ENCODE measurements at places on chromosomes 7 and 10.

DNA sequence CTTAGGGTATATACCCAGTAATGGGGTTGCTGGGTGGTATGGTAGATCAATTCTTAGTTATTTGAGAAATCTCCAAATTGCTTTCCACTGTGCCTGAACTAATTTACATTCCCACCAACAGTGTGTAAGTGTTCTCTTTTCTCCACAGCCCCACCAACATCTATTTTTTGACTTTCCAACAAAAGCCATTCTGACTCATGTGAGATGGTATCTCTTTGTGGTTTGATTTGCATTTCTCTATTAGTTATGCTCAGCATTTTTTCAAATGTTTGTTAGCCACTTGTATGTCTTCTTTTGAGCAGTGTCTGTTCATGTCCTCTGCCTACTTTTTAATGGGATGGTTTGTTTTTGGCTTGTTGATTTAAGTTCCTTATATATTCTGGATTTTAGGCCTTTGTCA is 66.4 kb downstream of the MGAM2 start:
- DNase-seq: no peak

DNA sequence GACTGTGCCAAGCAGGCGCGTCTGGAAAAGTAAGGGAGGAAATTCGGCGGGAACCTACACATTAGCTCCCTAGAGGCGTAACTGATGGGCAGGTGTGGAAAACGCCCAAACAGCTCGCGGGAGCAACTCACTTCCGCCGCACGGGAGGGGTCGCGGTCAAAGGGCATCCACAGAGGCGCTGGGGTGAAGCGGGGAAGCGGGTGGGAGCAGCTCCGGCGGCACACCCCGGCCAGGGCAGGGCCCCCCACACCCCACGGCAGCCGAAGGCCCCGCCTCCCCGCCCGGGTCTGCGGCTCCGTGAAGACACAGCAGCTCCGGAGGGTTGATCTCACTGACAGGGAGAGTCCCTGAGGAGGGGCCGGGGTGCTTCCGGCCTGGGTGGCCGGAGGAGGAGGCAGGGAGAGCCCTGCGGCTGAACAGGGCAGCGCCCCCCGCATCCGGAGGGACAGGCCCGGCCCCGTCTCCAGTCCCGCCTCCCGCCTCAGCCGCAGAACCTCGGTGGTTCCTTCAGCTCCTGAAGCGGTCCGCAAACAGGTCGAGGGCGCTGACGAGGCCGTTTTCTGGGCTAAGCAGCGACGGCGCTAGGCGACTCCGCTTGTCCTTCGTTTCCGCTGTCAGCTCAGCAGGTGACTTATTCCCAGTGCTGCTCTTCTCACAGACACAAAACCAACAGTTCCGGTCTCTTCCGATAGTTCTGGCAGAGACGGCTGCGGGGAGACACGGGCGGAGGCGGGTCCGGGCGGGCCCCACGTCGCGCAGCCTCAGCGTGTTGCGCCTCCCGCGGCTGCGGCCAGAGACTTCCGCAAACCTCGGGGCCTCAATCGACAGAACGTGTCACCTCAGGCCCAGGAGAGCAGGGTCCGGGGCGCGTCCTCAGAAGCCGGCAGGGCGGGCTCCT is 276.1 kb downstream of the DNAJB6 start:
- no peak for DNase-seq

DNA sequence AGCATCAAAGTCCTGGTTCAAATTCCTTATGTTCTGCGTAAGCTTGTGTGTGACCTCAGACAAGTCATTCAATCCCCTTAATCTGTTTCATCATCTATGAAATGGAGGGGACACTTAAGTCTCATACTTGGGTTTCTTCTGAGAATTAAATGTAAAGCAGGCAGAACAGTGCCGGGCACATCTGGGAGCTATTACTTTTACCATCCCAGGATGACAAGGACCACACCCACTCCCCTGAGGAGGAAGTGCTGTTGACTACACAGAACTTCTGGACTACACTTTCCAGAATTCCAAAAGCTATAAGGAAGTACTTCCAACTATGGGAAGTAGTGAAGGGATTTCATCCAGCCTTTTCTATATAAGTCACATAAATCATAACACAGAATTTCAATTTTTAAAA is 294.9 kb downstream of the IPMK start:
- DNase-seq: no peak

- DNase-seq: no peak
Observed at GRCh38 chr7:122684504-122684903, 14.4 kb downstream of the RNF133 start.

- no peak for DNase-seq
Observed at GRCh38 chr7:40640566-40640965, 505.8 kb downstream of the SUGCT start.

GRCh38 chr7:144720710-144721109 is 115.1 kb downstream of the TPK1 start:
- no peak for DNase-seq

GRCh38 chr10:113953505-113954272 is 90.0 kb upstream of the ADRB1 start:
- no peak for DNase-seq

GRCh38 chr10:11284291-11285085 is 266.8 kb downstream of the CELF2 start:
- no peak for DNase-seq

DNA sequence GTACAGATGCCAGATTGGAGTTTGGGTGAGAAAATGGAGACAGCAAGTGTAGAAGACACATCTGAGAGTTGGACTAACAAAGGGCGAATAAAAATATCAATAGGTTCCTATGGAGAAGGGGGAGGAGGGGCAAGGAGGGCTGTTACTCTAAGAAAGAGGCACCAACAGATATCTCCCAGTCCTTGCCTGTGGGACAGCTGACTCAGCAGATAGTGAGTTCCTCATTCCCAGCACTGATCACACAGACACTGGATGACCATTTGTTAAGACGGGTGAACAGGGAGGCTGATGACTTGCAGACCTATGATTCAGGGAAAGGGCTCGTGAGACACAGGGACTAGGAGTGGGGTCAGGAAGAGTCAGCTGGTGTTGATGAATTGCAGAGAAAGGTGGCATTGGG is 5.7 kb upstream of the PRR15 start:
- no peak for DNase-seq

- DNase-seq: no peak
Observed at GRCh38 chr7:134029-134428, 58.3 kb upstream of the FAM20C start.

DNA sequence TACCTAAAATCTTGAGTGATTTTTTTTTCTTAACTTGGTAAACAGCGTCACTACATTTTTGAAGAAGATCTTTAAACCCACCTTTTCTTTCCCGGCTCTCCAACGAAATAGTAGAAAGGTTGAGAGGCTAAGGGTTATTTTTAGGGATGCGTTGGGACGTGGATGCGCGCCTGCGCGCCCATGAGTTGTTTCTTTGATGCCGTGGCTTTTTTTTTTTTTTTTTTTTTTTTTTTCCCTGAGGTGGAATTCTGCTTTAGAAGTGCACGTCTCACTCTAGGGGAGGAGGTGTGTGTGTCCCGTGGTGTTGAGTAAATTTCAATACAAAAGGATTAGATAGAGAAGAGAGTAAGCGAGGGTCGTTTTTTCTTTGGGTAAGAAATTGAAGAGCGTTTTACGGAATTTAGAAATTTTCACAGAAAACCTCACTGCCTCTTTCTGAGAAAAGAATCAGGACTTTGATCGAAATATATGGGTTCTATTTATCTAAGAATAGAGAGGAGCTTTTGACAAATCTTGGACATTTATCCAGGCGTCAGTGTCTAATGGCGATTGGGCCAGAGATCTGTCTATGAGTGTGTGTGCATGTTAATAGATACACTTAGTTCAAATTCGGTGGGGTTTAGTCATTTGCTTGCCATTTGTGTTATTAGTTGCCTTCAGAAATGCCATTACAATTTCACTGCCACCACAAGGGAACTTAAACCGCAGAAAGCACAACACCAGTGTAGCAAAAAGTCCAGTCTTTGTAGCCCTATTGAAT is 1.2 kb upstream of the SP8 start:
- DNase-seq: no peak

DNA sequence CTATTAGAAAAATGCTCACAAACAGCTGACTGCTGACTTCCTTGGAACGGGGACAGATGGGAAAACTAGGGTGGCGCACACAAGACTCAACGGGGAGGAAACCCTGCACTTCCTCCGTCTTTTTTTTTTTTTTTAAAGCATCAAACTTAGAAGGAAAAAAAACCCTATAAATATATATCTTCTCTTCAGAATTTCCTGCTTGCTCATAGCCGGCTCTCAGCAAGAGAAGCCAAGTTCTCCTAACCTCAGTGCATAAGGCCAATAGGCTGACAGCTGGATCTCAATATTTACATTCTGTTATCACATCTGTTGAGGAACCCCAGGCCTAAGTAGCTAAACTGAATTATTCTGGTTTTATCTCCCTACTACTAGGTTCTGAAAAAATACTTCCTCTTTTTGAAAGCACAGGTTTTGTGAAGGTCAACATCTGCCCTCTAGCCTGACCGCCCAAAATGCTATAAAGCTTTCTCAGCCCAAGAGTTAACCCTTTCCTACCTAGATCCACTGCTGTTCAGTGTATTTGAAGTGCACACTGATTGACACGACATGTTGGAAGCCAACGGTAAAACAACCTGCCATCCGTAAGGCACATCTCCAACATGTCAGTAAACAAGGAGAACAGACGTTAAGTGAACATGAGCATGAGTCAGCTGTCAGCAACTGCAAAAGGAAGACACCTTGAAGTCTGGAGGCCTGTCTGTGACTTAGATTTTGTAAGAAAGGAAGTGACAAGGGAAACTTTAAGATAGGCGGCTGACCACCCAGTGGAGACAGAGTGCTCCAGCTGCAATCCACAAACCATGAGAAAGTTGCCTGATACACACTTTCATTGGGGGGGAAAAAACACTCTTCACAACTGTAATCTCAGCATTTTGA is 83.8 kb downstream of the EBLN1 start:
- no peak for DNase-seq

Data from cortex of kidney (tissue), 1 donor.